NCI-H82 (cell line): ENCODE measurements at places on chromosomes 1 and 21.
A peak's percentile ranks its signal among the peaks of the same experiment; 100 is the strongest.

DNA sequence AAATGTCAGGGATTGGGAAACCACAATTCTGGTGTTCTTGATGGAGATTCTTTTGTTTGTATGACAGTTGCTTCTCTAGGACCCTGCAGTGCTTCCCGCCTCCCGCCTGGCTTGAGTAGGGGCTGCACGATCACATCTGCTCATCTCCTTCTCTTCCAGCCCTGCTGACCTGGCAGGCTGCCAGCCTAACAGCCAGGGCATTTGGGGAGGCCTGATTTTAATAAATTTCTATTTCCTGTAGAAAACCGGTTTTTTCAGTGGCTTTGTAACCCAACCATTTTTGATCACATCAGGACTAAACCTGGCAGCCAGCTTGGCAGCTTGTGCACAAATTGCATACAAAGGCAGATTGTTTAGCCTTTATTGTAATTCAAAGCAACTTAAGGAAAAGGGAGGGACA, 78.9 kb downstream of the UBE2U start:
- peak; percentile 84 for DNase-seq

DNA sequence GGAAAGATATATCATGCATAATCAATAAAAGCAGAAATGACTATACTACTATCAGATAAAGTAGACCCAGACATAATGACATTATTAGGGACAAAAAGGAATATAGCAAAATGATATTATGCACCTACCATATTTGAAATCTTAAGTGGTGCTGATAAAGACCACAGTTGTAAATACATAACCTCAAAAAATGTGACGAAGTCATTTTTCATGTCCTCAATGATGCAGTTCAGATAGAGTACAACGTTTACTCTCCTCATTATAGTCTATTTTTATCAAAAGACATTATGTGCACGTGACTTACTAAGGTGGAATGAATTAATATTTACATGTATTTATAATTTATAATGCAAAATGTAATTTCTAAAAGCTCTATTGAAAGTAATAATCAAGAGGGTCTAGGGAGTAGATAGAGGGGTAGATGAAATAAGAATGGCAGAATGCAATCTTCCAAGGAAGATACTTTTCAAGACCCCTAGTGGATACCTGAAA, 61.7 kb upstream of the TNFSF4 start:
- no peak for DNase-seq

DNA sequence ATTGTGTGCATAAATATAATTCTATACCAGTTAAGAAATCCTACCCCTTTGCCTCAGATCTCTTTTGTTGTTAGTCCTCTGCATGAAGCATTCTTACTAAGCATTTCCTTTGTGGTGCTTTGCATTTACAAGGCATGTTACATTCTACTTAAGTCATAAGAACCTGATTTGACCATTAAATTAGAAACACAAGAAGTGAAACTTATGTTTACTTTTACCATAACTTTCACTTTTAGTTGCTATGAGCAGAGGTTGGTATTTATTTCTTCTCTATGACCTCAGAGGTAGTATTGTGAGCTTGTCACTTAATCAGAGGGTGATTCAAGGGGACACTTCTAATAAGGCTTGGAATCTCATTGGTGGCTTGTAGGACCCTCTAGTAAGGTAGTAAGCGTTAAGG, 9.0 kb downstream of the FAM20B start:
- no peak for DNase-seq

DNA sequence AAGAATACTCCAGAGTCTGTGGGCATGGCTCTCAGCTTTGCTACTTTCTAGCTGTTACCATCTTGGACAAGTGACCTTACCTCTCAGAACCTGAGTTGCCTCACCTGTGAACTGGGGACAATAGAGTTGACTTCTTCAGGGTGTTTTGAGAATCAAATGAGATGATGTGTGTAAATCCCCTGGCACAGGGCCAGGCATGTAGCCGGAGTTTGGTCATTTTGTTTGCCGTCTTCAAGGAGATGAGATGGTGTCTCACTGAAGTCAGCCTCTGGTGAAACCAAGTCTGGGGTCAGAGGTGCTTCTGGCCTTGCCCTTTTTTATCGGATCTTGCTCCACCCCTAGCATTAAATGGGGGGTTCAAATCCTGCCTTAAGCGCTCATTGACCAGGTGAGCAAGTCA, 149.2 kb upstream of the TMEM51 start:
- DNase-seq = peak; percentile 27

- DNase-seq = no peak
These were observed 111.2 kb upstream of the KIF26B start for GRCh38 chr1:245043611-245043940.

DNA sequence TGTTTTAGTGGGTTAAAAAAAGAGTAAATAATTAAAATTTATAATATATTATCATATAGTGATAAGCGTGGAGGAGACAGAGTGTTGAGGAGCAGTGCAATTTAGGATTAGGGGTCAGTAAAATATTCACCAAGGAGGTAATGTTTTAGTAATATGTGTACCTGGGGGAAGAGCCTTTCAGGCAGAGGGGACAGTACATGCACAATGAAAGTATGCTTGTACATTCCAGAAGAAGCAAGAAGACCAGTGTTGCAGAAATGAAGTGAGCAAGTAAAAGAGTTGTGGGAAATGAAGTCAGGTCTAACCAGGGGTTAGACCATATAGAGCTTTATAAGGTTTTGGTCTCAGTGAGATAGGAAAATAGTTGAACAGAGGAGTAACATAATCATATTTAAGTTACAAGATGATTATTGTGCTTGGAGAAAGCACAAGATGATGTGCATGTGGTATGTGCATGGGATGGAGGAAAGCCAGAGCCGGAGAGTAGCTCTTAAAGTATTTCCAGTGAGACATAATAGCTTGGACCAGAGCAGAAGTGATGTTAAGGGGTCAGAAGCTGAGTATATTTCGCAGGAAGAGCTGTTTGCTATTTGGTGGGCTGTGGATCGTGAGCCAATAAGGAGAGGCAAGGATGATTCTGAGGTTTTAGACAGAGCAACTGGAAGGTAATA, 44.8 kb downstream of the SNX7 start:
- no peak for DNase-seq

GRCh38 chr1:189424746-189425331, 1052.8 kb downstream of the BRINP3 start:
- DNase-seq = peak; percentile 7

GRCh38 chr1:162535501-162535900, 26.0 kb upstream of the UAP1 start:
- DNase-seq = no peak

- DNase-seq = no peak
These were observed 4.7 kb downstream of the THEMIS2 start for GRCh38 chr1:27877115-27877416.
